T-cell (primary cell): ENCODE measurements at places on chromosomes 6 and 20.

DNA sequence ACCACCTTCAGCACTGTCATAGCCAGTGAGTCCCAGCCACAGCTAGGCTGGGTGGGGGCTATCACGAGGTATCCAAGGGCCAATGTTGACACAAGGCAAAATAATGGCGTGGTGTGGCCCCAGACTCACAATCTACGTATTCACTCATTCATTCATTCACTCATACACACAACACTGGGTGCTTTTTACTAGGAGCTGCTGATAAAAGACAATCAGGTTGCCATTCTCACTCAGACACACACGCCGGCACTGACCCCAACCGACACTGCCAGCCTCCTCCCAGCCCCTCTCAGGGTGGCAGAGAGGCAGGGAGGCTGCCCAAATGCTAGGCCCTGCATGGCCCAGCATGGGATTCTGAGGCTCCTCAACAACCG is 1.5 kb upstream of the C20orf144 start:
- no peak for DNase-seq

DNA sequence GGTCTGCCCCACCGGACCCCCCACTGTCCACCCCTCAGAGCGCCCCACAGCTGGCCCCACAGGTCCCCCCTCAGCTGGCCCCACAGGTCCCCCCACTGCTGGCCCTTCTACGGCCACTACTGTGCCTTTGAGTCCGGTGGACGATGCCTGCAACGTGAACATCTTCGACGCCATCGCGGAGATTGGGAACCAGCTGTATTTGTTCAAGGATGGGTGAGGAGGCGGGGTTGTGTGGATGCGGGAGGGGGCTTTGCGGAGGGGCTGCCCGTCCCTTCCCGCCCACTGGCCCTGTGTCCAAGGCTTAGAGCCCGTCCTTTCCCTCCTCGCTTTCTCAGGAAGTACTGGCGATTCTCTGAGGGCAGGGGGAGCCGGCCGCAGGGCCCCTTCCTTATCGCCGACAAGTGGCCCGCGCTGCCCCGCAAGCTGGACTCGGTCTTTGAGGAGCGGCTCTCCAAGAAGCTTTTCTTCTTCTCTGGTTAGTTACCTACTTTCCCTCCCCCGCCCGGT is 4.7 kb downstream of the MMP9 start:
- no peak for DNase-seq

DNA sequence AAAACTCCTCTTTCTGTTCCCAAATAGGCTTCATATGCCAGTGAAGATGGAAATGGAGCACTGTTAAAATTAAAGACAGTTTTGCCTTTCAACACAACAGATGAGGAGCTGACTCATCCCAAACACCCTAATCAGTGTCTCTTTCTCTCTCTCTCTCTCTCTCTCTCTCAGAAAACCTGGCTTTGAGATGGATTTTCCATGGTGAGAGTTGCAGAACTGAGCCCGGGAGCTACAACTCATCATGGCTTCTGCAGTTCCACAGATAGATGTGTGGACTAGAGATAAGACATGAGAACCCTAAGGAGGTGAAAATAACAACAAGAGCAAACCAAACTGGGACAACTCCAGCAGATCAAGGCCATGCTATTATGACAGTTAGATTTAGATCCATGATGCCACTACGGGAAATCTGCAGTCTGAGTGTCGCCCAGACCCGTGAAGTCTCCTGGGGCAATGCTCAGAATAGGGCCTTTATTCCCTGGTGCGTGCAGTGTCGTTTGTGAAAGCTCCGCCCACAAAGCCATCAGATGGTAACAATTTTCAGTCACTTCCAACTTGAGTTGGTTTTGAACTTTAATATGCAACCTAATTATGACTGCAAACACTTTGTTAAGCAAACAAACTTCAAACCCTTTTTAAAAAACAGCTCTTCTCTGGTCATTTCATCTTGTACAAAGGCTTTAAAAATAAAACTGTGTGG is 338.2 kb upstream of the PREP start:
- DNase-seq, result no peak

- no peak for DNase-seq
Observed at GRCh38 chr6:128073389-128073788, 172.5 kb upstream of the THEMIS start.

- DNase-seq, result no peak
Observed at GRCh38 chr20:17615645-17616479, 46.0 kb downstream of the DSTN start.
